ENCODE measurements at places on chromosomes 16 and 17.

GRCh38 chr17:42559075-42559474 is 2.9 kb upstream of the COASY start:
- DNase-seq, result no peak

DNA sequence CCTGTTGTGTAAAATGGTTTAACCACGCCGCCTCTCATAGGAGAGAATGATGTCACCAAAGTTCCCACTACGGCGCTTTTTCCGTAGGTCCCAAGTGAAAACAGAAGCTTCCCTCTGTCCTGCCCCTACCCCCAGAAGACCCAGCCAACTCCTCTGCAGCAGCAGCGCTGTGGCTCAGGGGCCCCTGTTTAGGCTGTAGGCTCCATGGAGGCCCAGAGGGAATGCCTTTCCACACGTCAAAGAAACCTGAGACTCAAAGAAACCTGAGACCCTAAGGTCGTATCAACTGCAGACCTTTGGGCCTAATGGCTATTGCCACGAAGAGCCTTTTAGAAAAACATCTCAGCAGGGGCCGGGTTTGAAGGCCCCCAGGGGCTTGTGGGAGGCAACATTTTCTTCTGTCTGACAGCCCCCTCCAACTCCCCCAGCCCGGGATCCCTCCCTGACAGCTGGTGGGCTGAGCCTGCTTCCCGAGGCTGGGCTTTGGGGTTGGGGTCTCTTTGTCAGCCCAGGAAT is 43.1 kb upstream of the MEAK7 start:
- no peak for DNase-seq

GRCh38 chr16:89412811-89413210 is 77.5 kb downstream of the ANKRD11 start:
- DNase-seq, result no peak

- DNase-seq, result no peak
Observed at GRCh38 chr17:2735896-2736295, 13.6 kb downstream of the CCDC92B start.

- no peak for DNase-seq
Observed at GRCh38 chr17:17345686-17346427, 42.7 kb downstream of the NT5M start.

- DNase-seq, result peak; percentile 20
Observed at GRCh38 chr17:38874505-38875400, 4.9 kb downstream of the LASP1 start.

- DNase-seq, result no peak
Observed at GRCh38 chr16:87665193-87665592, 62.9 kb downstream of the JPH3 start.

DNA sequence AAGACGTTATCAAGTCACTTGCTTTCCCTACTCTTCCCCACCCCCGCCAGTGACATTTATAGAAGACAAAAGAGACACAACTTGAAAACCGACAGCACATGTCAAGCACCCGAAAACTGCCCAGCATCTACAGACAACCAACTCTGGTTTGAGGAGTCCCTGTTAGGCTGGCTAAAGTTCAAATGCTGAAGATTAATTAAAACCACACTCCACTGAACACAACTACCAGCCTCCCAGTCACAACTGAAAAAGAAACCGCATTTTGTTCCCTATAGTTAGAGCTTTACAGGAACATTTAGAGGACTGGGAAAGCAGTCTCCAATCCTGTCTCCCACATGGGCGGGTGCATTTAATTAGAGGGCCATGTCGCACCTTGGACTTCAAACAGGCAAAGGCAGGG is 73.0 kb upstream of the COX10 start:
- peak; percentile 30 for DNase-seq

DNA sequence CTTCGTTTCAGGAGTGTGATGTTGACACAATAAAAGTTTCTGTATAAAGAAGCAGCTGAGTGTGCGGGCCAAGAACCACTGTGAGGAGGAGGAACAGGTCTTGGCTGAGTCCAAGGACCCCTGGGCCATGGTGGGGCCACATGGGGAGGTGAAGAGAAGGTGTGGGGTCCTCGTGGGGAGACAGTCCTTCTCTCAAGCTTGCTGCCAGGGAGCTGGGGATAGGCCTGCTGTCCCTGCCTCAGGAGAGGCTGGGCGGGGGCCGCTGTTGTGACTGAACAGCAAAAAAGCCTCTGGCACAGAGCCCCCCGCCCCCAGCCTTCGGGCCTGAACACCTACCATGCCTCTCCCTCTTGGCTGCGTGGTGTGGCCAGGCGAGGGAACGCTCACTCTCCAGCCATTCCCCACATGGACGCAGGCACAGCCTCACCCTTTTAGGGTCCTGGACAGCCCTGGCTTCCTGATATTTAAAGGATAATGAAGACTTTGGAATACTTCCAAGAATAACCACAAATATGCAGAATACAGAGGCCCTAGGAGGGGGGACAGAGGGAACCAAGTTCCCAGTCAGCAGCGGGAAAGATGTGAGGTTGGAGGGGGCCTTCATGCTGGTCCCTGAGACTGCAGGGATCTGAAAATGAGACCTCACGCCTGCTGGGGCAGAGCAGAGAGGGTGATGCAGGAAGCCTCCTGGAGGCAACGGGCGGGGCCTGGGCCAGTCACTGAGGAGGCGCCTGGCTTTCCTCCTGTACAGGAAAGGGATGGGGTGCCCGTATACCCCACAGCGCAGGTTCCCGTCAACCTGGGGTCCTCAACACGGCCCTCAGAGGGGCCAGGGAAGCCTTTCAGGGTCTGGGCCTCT is 100.0 kb upstream of the CREBBP start:
- peak; percentile 63 for DNase-seq

DNA sequence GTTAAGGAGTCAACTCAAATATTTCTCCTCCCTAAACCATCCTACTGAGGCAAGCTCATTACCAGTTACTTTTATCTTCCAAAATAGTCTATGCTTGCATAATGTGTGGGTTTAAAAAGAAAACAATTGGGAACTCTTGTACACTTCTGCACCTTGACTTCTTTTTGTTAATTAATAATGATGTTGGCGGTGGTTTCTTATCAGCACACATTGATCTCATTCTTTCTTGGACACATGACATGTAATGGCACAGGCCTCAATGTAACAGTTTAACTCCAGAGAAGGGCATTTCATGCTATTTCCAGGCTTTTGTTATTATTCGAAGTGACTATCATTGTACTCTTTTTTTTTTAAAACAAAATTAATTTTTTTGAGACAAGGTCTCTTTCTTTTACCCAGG is 7.8 kb downstream of the PLCG2 start:
- no peak for DNase-seq

DNA sequence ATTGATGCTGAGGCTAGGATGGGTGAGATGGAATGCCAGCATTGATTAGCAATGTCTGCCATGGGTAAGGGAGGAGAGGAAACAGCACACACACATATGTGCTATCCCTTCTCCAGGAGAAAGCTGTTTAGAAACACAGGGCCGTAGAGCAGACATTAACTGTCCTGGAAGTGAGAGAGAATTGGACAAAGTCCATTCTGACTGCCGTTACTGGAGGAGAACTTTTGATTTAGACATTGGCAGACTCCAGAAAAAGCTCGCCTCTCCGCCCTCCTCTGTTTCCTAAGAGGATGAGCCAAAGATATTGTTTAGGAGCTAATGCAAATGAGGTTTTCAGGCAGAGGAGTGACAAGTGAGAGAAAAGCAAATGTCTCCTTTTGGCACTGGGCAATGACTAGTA is 237.0 kb downstream of the HAPSTR1 start:
- DNase-seq, result no peak

GRCh38 chr17:33091271-33091670 is 99.6 kb downstream of the SPACA3 start:
- no peak for DNase-seq

- peak; percentile 73 for DNase-seq
Observed at GRCh38 chr16:72099377-72099818, 5.8 kb downstream of the DHX38 start.

DNA sequence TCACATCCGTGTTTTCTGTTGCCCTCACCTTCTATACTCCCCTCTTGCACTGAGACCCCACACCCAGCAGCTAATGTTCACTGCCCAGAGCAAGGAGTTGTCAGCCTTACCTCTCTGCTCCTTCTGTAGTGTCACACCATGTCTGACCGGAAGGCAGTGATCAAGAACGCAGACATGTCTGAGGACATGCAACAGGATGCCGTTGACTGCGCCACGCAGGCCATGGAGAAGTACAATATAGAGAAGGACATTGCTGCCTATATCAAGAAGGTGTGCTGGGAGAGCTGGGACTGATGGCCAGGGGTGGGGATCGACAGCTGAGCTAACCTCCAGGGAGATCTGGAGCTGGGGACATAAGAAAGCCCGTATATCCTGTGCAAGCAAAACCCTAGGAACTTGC is 3.7 kb downstream of the DYNLL2 start:
- DNase-seq, result no peak

GRCh38 chr16:10967986-10968385 is 23.6 kb downstream of the CLEC16A start:
- no peak for DNase-seq

DNA sequence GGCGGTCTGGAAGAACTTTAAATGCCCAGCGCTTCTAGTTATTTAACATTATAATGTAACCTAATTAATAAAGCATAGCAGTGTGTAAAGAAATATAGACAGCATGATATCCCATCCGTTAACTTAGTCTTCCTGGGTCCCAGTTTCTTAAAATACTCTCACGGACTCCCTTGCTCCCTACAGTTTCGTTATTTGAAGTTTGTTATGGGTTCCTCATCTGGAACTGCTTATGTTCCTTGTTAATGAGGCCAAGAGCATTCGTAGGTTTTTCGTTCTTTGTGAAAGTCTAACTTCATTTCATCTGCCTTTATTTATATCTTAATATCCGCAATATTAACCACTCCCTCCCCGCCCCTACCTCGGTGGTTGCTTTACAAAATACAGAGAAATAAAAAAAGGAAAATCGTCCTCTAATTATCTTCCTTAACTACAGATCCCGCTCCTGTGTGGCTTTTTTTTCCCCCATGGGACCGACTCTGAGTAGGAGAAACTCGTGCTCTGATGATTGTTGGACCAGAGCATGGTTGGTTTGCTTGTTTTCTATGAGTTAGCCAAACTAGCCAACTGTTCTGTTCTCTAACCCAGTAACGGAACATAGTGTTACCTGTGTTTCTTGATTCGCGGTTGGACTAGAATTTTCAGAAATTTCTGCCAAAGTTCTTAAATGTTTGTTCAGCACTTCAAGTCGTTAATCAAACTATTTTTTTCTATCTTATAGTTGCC is 863 bp downstream of the ADPRM start:
- DNase-seq, result peak; percentile 29

DNA sequence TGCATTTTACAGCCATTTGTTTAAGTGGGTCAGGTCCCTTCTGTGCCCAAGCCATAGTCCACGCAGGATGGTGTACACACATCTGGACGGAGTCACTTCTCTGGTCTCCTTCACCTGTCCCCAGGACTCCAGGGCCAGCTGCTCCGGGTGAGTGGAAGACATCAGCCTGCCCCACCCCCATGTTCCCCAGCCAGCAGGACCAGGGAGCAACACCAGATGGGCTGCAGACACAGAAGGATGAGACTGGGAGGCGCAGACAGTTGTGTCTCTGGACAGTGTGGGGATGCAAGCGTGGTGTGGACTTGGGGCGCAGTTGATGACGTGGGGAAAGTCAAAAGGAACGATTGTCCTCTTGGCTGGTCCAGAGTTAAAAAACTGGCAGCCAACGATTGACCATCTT is 24.6 kb upstream of the WFDC1 start:
- no peak for DNase-seq

GRCh38 chr17:14827396-14827919 is 437.7 kb downstream of the PMP22 start:
- no peak for DNase-seq

- no peak for DNase-seq
Observed at GRCh38 chr16:86347090-86347489, 163.2 kb upstream of the FOXF1 start.

GRCh38 chr17:1562176-1562643 is 382 bp downstream of the PITPNA start:
- DNase-seq, result no peak

DNA sequence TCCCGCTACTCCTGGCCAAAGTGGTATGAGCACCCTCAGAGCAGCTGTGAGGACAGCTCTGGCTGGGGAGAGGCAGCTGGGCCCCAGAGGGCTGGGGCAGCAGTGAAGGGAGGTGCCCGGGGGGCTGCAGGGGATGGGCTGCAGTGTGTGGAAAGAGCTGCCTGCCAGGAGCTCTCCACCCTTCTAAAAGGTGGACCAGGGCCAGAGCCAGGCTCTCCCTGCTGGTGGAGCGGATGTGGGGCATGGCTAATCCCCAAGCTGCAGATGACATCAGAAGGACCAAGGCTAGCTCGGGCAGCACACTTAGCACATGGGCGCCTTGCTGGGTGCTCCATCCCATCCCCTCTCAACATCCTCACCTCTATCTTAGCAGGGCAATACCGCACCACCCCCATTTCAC is 103.1 kb downstream of the SDK2 start:
- no peak for DNase-seq

- no peak for DNase-seq
Observed at GRCh38 chr17:31457391-31458234, 66.1 kb downstream of the RAB11FIP4 start.

DNA sequence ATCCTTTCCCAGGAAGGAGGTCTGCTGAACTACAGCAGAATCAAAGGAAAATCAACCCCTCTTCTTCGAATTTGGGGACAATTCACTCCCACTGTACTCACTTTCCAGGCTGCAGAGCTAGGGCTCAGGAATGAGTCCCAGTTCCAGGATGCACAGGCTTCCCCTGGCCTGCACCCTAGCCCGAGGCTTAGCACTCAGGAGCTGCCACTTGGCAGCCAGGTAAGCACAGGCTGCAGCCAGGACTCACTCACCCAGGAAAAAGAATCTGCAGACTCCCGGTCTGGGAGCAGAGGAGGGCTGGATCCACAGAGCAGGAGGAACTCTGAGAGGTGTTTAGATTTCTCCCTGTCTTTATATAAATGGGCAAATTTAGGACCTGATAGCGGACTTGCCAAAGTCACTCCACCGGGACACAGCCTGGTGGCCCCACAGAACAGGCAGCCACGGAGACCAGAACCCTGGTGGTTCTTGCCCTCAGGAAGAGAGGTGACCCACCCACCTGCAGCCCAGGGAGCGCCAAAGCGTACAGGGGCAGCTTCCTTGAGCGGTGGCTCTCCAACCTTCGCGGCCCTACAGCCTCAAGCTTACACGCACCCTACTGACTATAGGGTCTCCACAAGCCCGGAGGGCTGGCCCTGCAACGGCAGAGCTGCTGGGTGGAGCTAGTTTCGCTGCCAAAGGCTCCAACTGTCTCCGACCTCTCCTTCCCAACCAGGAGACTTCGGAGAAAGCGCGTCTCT is 4.8 kb downstream of the CBLN1 start:
- no peak for DNase-seq

- peak; percentile 78 for DNase-seq
Observed at GRCh38 chr16:57092786-57093411, 516 bp downstream of the CPNE2 start.
